ENCODE measurements at places on chromosomes 7 and 10.

DNA sequence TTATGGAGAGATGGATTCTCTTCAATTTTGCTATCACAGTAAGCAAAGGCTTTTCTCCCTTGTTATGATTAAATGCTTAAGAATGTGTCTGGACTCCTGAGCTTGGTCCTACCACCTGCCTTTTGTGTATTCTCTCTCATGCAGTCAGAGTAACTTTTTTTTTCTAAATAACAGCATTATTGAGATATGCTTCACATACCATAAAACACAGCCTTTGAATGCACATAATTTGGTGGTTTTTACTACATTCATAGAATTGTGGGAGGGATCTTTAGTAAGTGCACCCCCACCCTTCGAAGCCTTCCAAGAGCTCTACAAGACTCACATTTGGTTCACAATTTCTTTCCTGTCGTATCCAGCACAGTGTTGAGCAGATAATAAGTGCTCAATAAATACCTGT is 175.5 kb downstream of the ADAM12 start:
- DNase-seq, result peak; percentile 48

GRCh38 chr7:104029765-104030164 is 40.3 kb upstream of the RELN start:
- no peak for DNase-seq

DNA sequence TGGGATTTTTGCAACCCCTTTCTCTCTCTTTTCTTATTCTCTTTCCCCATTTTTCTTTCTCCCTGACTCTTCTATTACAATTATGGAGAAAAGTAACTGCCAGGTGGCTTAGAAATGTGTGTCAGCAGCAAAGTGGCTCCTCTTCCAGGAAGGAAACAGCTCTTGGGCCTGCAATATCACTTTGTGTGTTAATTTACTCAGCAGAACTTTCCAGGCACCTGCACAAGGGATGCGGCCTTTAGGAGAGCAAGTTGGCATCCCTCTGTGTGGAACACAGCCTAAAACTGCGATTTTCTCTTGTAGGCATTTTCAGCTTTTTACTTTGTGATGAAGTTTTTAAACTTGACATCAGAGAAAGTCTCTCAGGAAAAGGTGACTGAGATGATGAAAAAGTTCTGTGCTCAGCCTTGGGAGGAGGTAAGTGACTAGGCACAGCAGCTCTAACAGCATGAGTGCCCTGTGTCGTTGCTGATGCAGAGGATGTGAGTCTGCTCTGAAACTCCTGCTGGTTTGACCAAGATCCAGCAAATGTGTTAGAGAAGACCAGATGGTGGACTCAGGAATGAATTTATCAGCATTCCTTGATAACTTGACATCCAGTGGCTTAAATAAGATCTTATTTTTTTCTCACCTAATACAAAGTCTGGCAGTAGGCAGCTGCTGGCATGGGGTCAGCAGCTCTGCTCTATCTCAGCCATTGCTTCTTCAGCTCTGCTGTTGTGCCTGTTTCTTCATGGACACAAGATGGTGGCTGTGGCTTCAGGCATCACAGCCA is 47.4 kb upstream of the CC2D2B start:
- no peak for DNase-seq

DNA sequence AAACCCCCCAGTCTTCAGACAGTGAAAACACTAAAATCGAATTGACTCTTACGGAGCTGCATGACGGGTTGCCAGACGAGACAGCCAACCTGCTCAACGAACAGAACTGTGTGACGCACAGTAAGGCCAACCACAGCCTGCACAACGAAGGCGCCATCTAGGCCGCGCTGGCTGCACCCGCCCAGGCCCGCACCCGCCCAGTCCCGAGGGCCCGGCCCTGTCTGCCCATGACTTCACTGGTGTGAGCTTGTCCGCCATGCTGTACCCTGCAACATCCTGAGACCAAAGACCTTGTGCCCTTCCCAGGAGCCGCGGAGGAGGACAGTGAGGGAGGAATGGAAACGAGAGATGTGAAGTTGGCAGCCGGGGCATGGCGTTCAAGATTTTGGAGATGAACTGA is 116.1 kb downstream of the NT5C2 start:
- no peak for DNase-seq

- DNase-seq, result peak; percentile 79
Measured at GRCh38 chr10:4109469-4109868, 324.5 kb upstream of the KLF6 start.
